ENCODE measurements at places on chromosomes 1 and 21. TPM values are rescaled to one million over a fixed set of nuclear protein-coding genes. Genes with fewer than 3 reads are reported as not detected.

Gene SPRR1A
- not detected for total RNA-seq

Gene KIF17
- total RNA-seq, result 0.42 TPM

Gene STK40
- 32.9 TPM for total RNA-seq

DNA sequence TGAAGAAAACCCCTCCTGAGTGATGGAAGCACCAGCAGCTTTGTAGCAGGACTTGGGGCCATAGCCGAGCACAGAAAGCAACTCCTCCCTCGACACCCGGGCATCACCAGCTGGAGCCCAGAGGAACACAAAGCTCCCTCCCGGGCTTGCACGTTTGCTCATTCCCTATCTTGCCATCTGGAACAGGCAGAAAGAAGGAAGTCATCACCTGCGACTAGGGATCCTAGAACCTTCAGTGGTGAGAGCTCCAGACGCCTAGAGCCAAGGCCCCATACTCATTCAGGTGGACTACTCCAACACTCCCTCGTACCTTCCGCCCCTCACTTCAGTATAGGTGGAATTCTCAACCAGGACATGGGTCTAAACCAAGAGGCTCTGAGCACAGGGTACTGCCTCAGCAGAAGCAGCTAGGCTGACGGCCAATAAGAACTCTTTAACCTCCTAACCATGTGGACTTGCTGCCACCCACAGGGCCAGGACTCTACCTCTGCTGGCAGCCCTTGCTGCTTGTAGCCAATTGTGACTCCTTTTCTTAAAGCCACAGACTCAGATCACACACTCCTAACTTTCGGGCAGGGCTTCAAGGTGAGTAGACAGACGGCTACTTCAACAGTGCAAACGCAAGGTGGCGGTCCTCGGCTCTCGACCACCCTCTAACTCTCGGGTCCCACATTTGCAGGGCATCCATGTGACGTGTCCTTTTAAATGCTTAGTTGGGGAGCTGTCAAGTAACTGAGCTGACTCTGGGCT is 65.4 kb downstream of the NPHP4 start:
- no peak overlapping the region for H3K4me3 ChIP-seq
- H3K4me1 ChIP-seq, result peaks cover 6% of the 10 kb centered on the region
- H3K27ac ChIP-seq, result no peak overlapping the region
- no peak for DNase-seq

DNA sequence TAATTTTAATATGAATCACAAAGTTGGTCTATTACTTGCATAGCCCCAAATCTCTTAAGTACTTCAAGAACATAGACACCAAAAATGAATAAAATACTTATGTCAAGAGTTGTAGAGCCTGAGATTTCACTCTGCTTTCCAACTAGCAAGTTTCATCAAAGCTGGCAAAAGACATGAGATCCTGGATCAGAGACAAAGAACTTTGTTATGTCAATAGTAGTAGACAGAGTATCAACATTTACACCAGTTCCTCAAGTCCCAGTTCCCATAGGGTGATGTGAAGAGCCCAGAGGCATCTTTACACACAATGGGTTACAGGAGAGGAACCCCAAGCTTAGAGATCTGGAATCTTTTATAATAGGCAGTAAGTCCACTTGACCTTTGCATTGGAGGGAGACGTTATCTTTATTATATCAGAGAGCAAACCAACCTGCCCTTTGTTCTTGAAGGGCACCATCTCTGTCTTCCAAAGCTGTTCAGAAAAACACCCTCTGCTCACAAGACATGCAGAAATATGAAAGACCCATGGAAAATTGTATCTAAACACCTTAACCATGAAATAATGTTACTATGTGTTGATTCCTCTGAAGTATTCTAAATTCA is 174.4 kb upstream of the GALNT2 start:
- no peak overlapping the region for H3K27ac ChIP-seq
- H3K4me1 ChIP-seq, result no peaks in the 10 kb centered on the region
- H3K36me3 ChIP-seq, result peaks cover 2% of the 10 kb centered on the region
- peaks cover 62% of the 10 kb centered on the region for H3K27me3 ChIP-seq

DNA sequence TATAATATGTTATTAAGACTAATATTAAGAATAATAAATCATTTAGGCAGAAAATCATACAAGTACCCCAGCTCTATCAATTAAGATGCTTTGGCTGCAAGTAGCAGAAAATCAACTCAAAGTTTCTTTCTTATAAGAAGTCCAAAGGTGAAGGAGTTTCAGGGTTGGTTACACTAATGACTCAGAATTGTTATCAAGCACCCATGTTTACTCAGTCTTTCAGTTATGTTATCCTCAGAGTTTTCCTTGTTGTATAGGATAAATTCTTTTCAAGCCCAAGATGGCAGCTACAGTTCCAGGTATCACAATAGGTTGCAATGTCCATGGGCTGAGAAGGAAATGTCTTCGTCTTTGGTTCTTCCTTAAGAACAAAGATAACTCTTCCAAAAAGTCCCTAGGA is 163.6 kb downstream of the TNFSF18 start:
- no peak overlapping the region for H3K4me3 ChIP-seq
- H3K27me3 ChIP-seq, result peaks cover 5% of the 10 kb centered on the region
- H3K36me3 ChIP-seq, result peaks cover 2% of the 10 kb centered on the region
- H3K4me1 ChIP-seq, result peaks cover 10% of the 10 kb centered on the region

DNA sequence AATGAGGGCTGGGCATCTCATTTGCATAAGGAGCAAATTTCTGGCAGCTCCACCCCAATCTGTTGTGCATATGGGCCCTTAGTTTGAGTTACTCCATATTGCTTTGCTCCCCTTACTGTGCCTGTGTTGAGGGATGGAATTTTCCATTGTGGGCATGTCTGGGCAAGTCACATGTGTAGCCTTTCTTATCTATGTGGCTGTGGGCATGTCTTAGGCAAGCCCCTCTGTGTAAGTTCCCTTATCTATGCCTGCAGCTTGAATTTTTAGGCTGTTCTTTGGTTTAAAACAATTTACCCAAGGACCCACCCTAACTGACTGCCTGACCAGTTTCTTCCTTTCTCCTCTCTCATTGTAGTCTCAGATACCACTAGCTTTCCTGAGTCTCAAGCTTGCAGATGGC is 405.7 kb upstream of the NCAM2 start:
- no peaks in the 10 kb centered on the region for H3K36me3 ChIP-seq
- no peak overlapping the region for H3K4me3 ChIP-seq

GRCh38 chr1:162265983-162266382 is 110.7 kb downstream of the SPATA46 start:
- no peak overlapping the region for H3K27ac ChIP-seq
- no peak overlapping the region for H3K4me3 ChIP-seq
- DNase-seq, result no peak

DNA sequence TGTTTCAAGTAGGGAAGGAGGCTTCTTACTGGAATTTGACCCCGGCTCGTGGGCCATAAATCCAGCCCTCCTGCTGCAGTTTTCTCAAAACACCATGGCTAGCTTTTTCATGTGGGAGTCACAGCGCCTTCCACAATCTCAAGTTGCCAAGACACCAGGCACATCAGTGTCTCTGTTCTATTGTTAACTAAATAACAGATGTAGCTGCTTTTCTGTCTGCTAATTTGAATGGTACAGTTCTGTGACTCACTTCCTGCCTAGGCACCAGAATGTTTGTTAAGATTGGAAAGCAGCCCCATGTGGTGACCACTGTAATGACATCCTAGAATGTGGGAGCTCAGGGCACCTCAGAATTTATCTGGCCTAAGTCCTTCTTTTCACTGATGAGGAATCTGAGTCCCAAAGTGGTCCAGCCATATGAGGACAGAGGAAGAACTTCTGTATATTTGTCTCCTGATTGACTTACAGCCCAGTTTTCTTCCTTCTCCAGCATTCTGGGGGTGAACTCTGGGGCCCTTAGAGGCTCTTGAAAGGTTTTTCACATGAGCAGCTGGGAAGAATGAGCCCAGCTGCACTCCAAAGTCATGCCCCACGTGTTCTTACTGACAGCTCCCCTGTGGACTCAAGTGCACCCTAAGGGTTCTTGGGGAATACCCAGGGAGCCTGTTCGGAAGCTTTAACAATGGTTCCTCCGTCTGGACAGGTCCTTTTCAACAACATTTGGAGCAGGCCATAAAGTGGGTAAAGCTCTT is 27.5 kb downstream of the TRIM45 start:
- no peak for DNase-seq
- H3K27ac ChIP-seq, result peak overlapping the region; percentile 29
- peaks cover 6% of the 10 kb centered on the region for H3K4me1 ChIP-seq
- H3K36me3 ChIP-seq, result peaks cover 18% of the 10 kb centered on the region

DNA sequence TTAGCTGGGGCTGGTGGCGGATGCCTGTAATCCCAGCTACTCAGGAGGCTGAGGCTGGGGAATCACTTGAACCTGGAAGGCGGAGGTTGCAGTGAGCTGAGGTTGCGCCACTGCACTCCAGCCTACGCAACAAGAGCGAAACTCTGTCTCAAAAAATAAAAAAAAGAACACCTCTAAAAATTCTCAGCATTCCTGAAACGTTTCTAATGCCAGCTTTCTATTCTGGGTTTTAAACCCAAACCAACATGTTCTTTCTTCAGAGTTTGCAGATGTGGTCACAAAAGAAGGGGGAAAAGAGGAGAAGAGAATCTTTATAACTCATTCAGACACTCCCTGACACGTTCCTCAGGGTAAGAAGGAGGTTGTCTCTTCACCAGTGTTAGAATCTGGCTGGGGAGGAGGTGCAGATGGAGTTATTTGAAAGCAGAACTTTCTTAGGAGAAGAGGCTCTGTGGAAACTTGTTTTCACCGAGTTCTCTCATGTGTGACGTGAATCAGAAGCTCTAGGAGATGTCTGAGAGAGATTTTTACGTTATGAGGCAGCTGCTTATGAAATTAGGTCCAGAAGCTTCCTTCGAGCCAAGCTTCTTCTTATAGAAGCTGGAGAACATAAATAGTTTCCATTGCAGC is 17.8 kb upstream of the CNR2 start:
- no peak overlapping the region for H3K27ac ChIP-seq
- H3K27me3 ChIP-seq, result peaks cover 17% of the 10 kb centered on the region
- H3K36me3 ChIP-seq, result no peaks in the 10 kb centered on the region
- no peak overlapping the region for H3K4me3 ChIP-seq
- H3K4me1 ChIP-seq, result peaks cover 2% of the 10 kb centered on the region

GRCh38 chr1:207860531-207860930 is 50.4 kb downstream of the CD34 start:
- H3K27me3 ChIP-seq, result no peaks in the 10 kb centered on the region
- no peak overlapping the region for H3K27ac ChIP-seq
- H3K4me1 ChIP-seq, result peaks cover 53% of the 10 kb centered on the region
- peaks cover 19% of the 10 kb centered on the region for H3K36me3 ChIP-seq
- DNase-seq, result no peak

- no peak overlapping the region for H3K4me3 ChIP-seq
- peaks cover 12% of the 10 kb centered on the region for H3K4me1 ChIP-seq
- no peak overlapping the region for H3K27ac ChIP-seq
Observed at GRCh38 chr1:160821627-160822026, 25.7 kb downstream of the LY9 start.

- H3K36me3 ChIP-seq, result peaks cover 3% of the 10 kb centered on the region
- no peak overlapping the region for H3K4me3 ChIP-seq
- no peaks in the 10 kb centered on the region for H3K4me1 ChIP-seq
- DNase-seq, result no peak
- peaks cover 40% of the 10 kb centered on the region for H3K27me3 ChIP-seq
- no peak overlapping the region for H3K27ac ChIP-seq
Observed at GRCh38 chr1:50175719-50176639, 67.3 kb downstream of the ELAVL4 start.

- no peaks in the 10 kb centered on the region for H3K4me1 ChIP-seq
- H3K27ac ChIP-seq, result no peak overlapping the region
- no peaks in the 10 kb centered on the region for H3K27me3 ChIP-seq
- no peak for DNase-seq
Observed at GRCh38 chr1:103191327-103191726, 83.0 kb upstream of the COL11A1 start.

- DNase-seq, result no peak
- H3K27ac ChIP-seq, result no peak overlapping the region
- no peak overlapping the region for H3K4me3 ChIP-seq
- H3K4me1 ChIP-seq, result peaks cover 4% of the 10 kb centered on the region
- no peaks in the 10 kb centered on the region for H3K27me3 ChIP-seq
Observed at GRCh38 chr1:86957221-86957620, 42.8 kb downstream of the HS2ST1 start.

- H3K27ac ChIP-seq, result no peak overlapping the region
- no peak overlapping the region for H3K4me3 ChIP-seq
- H3K4me1 ChIP-seq, result no peaks in the 10 kb centered on the region
- no peak for DNase-seq
- no peaks in the 10 kb centered on the region for H3K36me3 ChIP-seq
Observed at GRCh38 chr1:68332041-68332440, 99.7 kb upstream of the WLS start.

DNA sequence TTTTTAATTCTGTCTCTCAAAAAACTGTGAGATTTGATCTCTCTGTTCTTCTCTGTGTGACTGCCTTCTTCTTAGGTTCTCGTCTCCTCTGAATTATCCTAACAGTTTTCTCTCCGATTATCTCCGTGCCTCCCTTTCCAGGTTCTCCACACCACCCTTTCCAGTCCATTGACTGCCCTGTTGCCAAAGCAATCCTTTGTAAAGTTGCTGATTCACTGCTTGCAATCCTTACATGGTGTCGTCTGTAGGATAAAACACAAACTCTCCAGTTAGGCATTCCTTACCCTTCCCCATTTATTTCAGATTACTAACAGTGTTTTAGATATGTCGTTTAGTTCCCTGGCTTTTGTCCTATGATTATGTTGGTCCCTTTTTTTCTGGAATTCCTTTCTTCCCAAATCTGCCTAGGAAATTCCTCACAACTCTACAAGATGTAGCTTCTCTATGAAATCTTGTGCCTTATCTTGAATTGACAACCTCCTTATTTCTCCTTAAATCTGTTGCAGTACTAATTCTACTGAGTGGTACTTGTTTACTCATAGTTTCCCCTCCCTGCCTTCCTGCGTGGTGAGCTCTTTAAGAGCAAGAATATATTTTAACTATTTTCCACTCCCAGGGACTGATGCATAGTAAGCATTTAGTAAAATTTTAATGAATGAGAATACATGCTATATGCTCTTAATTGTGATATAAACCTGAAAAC is 22.3 kb downstream of the RCOR3 start:
- H3K27me3 ChIP-seq, result no peaks in the 10 kb centered on the region
- no peak overlapping the region for H3K4me3 ChIP-seq
- peaks cover 4% of the 10 kb centered on the region for H3K36me3 ChIP-seq
- H3K4me1 ChIP-seq, result peaks cover 6% of the 10 kb centered on the region
- H3K27ac ChIP-seq, result no peak overlapping the region

DNA sequence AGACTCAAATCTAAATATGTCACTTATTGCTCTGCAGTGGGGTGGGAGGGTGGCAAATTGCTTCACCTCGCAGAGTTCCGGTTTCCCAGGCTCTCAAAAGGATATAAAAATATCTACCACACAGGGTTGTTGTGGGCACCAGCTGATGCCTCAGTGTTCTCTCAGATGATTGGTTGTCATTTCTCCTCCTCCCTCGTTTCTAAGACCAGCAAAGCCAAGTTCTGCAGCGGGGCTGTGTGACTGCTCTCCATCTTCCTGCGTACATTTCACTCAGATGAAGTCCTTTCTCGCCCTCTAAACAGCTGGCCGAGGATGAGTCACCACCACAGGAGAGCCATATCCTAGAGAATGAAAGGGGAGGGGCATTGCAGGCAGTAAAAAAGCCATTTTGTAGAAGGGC is 35.0 kb upstream of the VWA5B1 start:
- H3K27me3 ChIP-seq, result peaks cover 25% of the 10 kb centered on the region
- H3K4me1 ChIP-seq, result peaks cover 9% of the 10 kb centered on the region
- H3K36me3 ChIP-seq, result peaks cover 2% of the 10 kb centered on the region
- no peak overlapping the region for H3K4me3 ChIP-seq
- DNase-seq, result no peak
- no peak overlapping the region for H3K27ac ChIP-seq

- peak overlapping the region; percentile 97 for H3K4me3 ChIP-seq
- H3K27me3 ChIP-seq, result no peaks in the 10 kb centered on the region
Observed at GRCh38 chr1:156336242-156336641, 1.9 kb downstream of the CCT3 start.

GRCh38 chr1:233032916-233033315 is 82.5 kb downstream of the NTPCR start:
- peaks cover 3% of the 10 kb centered on the region for H3K4me1 ChIP-seq
- H3K27me3 ChIP-seq, result no peaks in the 10 kb centered on the region
- no peak for DNase-seq
- peaks cover 2% of the 10 kb centered on the region for H3K36me3 ChIP-seq
- no peak overlapping the region for H3K27ac ChIP-seq

All from T-helper 17 cell (primary cell).